Cortex of kidney (tissue), 1 donor: ENCODE measurements at places on chromosomes 3 and 15.

- DNase-seq, result no peak
Observed at GRCh38 chr3:189298469-189299375, 127.0 kb downstream of the TPRG1 start.

DNA sequence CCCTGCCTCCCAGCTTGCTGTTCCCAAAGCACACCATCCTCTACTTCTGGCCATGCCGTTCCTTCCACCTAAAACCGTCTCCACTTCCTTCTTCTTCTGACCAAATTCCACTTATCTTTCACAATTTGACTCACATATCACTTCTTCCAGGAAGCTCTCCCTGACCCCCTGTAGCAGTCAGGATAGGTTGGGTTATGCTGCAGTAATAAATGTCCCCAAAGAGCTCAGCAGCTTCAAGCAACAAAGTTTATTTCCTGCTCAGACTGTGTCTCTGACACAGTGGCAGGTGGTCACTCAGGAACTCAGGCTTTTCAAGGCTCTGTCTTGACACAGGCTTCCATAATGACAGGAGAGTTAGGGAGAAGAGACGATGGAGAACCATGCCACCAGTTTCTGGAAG lies 27.4 kb downstream of the SLC6A11 start:
- no peak for DNase-seq

DNA sequence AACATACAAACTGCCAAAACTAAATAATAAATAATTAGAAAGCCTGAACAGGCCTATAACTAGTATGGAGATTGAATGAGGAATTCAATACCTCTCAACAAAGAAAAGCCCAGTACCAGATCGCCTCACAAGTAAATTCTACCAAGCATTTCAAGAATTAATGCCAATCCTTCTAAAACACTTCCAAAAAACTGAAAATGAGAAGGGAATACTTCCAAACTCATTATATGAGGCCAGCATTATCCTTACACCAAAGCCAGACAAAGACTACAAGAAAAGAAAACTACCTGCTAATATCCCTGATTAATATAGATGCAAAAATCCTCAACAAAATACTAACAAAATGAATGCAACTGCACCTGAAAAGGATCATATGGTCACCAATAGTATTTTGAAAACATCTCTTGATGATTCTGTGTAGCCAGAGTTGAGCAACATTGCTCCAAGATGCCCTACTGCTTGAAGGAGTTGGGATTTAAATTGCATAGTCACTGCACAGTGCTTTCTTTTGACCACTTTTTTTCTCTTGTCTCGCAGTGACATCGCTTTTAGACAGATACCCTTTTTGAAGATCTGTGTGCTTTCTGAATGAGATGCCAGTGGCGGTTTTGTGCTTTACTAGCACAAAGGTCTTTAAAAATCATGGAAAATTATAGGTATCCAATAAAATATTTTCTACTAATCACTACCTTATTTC lies 487.2 kb upstream of the RASGRP1 start:
- no peak for DNase-seq

GRCh38 chr3:184145111-184145524 lies 10.0 kb downstream of the EIF2B5 start:
- no peak for DNase-seq

- no peak for DNase-seq
Observed at GRCh38 chr3:57777774-57778173, 21.7 kb downstream of the SLMAP start.

GRCh38 chr15:47206358-47206978 lies 510.8 kb upstream of the SEMA6D start:
- DNase-seq, result no peak

- no peak for DNase-seq
Observed at GRCh38 chr3:64454179-64454578, 228.9 kb upstream of the PRICKLE2 start.
